Karpas-422 (cell line): ENCODE measurements at places on chromosomes 5 and 9. TPM values are rescaled to one million over a fixed set of nuclear protein-coding genes. Genes with fewer than 3 reads are reported as not detected.

DNA sequence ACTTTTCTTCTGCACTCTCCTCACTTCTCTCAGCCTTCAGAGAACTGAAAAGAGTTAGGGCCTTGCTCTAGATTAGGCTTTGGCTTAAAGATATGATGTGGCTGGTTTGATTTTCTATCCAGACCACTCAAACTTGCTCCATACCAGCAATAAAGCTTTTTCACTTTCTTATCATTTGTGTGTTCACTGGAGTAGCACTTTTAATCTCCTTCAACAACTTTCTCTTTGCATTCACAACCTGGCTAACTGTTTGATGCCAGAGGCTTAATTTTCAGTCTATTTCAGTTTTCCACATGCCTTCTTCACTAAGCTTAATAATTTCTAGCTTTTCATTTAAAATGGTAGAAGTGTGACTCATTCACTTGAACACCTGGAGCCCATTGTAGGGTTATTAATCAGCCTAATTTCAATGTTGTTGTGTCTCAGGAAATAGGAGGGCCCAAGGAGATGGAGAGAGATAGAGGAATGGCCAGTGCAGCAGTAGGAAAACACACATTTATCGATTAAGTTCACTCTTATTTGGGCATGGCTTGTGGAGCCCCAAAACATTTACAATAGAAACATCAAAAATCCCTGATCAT is 5.9 kb downstream of the ATPSCKMT start:
- H3K27ac ChIP-seq = no peak overlapping the region
- no peaks in the 10 kb centered on the region for H3K27me3 ChIP-seq
- peaks cover 9% of the 10 kb centered on the region for H3K4me1 ChIP-seq
- H3K4me3 ChIP-seq = no peak overlapping the region
- no peak for DNase-seq
- no peaks in the 10 kb centered on the region for H3K36me3 ChIP-seq

The PCDHB6 gene
- not detected in 2 replicates for total RNA-seq

GRCh38 chr5:119860463-119860862 is 231.1 kb downstream of the FAM170A start:
- no peaks in the 10 kb centered on the region for H3K27me3 ChIP-seq
- no peak for DNase-seq
- H3K4me1 ChIP-seq = no peaks in the 10 kb centered on the region
- no peak overlapping the region for H3K27ac ChIP-seq
- H3K4me3 ChIP-seq = no peak overlapping the region

DNA sequence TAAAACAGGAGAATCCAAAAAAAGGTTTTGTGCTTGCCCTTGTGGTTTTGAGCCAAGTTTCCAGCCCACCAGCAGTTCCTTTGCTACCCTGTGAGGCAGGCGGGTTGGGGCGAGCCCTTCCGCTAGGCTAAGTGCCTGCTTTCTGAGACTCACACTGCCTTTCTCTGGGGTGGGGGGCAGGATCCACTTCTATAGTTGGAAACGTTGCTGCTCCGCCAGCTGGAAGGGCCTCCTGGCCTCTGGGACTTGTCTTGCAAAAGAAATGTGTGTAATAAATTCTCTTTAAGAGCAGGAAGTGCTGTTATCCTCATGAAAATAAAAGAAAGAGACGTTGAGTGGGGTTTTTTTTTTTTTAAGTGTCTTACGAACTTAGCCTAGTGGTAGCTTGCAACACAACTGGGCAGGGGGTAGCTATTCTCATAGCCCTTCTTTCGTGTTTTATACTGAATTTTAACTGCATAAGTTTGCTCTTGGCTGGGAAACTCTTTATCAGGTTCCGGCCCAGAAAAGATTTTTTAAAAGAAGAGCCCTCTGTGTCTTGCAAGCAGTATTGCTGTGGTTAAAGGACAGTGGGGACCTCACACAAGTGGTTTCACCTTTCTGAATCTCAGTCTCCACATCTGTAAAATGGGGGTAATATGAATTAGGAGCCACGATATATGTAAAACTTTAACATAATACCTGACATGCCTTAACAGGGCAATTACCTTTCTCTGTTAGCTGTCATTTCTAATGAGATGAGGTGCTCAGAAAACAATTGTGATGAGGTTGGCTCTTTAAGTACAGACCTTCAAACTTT is 19.8 kb downstream of the JADE2 start:
- H3K4me3 ChIP-seq = peak overlapping the region; percentile 56
- no peaks in the 10 kb centered on the region for H3K27me3 ChIP-seq
- peaks cover 100% of the 10 kb centered on the region for H3K4me1 ChIP-seq
- H3K27ac ChIP-seq = peak overlapping the region; percentile 98

The SLC34A3 gene
- not detected in 2 replicates for total RNA-seq

The WDR31 gene
- 0.56 and 1.0 TPM in 2 replicates for total RNA-seq

GRCh38 chr9:116090030-116090770 is 63.4 kb upstream of the PAPPA start:
- H3K27me3 ChIP-seq = no peaks in the 10 kb centered on the region
- H3K27ac ChIP-seq = no peak overlapping the region
- DNase-seq = no peak
- H3K36me3 ChIP-seq = no peaks in the 10 kb centered on the region

The CMBL gene
- total RNA-seq = not detected in 2 replicates

The ARL14EPL gene
- not detected in 2 replicates for total RNA-seq

GRCh38 chr9:96418920-96419690 is 935 bp upstream of the ZNF367 start:
- peak overlapping the region; percentile 82 for H3K27ac ChIP-seq
- no peaks in the 10 kb centered on the region for H3K27me3 ChIP-seq
- H3K4me1 ChIP-seq = peaks cover 46% of the 10 kb centered on the region
- peak overlapping the region; percentile 99 for H3K4me3 ChIP-seq
- peak; percentile 92 for DNase-seq

- H3K27me3 ChIP-seq = no peaks in the 10 kb centered on the region
- no peak overlapping the region for H3K4me3 ChIP-seq
- H3K27ac ChIP-seq = no peak overlapping the region
- no peaks in the 10 kb centered on the region for H3K4me1 ChIP-seq
These were observed 76.6 kb upstream of the PAM start for GRCh38 chr5:102678267-102679058.

The SLC45A2 gene
- not detected in 2 replicates for total RNA-seq

DNA sequence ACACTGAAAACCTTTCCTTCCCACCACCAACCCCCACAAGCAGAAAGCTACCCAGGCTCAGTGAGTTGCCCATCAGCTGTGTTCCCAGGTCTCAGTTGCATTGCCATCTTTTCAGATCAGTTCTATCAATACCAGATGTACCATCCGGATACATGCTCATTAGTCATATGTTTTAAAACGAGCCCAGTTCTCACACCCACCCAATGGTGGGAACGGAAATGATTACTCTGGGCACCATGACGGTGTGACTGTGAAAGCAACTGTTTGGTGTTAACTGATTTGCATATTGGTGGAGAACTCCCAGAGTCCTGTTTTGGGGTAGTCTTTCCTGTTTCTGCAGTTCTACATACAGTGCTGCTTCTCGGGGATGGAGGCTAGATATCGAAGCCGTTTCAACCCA is 212.3 kb downstream of the TRIM36 start:
- no peak overlapping the region for H3K27ac ChIP-seq
- no peak overlapping the region for H3K4me3 ChIP-seq
- no peak for DNase-seq
- H3K4me1 ChIP-seq = peaks cover 30% of the 10 kb centered on the region

- peak overlapping the region; percentile 58 for H3K4me3 ChIP-seq
- H3K36me3 ChIP-seq = no peaks in the 10 kb centered on the region
- H3K4me1 ChIP-seq = peaks cover 100% of the 10 kb centered on the region
These were observed 53.2 kb downstream of the MEF2C start for GRCh38 chr5:88829775-88830174.

DNA sequence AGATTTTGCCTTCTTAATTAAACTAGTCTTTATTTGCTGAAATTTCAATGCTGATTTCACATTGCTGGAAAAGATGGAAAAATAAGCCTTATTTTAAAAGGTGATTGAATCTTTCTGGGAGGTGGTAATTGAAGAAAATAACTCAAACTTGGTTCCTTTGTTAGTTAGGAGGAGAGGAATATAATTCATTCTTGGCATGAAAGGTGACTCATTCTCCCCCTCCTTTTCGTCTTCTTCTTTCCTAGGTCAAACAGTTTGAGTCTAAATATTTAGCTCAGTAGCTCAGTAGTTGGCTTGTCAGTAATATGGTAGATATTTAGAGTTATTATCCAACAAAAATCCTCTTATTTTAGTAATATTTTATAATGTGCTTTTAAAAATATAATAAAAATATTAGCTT is 353.9 kb upstream of the MEF2C start:
- no peak for DNase-seq
- no peak overlapping the region for H3K27ac ChIP-seq
- no peak overlapping the region for H3K4me3 ChIP-seq
- H3K27me3 ChIP-seq = no peaks in the 10 kb centered on the region
- no peaks in the 10 kb centered on the region for H3K36me3 ChIP-seq
- H3K4me1 ChIP-seq = no peaks in the 10 kb centered on the region

- H3K4me3 ChIP-seq = no peak overlapping the region
- H3K36me3 ChIP-seq = no peaks in the 10 kb centered on the region
These were observed 16.2 kb downstream of the ARL15 start for GRCh38 chr5:54294097-54294667.

GRCh38 chr5:60576425-60576824 is 123.5 kb downstream of the DEPDC1B start:
- no peak overlapping the region for H3K27ac ChIP-seq
- no peak overlapping the region for H3K4me3 ChIP-seq
- H3K36me3 ChIP-seq = peaks cover 4% of the 10 kb centered on the region; the same call in 1 of the 2 replicates
- no peaks in the 10 kb centered on the region for H3K4me1 ChIP-seq
- DNase-seq = peak; percentile 49

DNA sequence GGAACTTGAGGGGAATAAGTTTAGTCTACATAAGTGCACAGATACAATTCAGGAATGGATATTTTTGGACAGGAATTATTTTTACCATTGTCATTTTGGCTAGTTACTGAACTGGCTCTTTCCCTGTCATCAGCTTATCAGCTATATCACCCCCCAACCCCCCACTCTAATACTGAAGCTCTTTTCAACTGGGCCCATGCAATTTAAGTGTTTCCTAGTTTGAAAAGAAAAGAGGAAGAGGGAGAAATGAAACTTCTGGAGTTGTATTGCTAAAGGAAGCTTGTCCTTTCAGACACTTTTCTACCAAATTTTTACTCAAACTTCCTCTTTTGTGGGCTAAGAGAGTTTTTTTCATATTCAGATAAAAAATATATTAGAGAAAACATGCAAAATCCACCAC is 18.5 kb upstream of the TIMD4 start:
- no peaks in the 10 kb centered on the region for H3K36me3 ChIP-seq
- H3K4me3 ChIP-seq = no peak overlapping the region
- H3K4me1 ChIP-seq = peaks cover 9% of the 10 kb centered on the region
- DNase-seq = no peak

- DNase-seq = no peak
- H3K4me3 ChIP-seq = no peak overlapping the region
- no peaks in the 10 kb centered on the region for H3K4me1 ChIP-seq
- no peak overlapping the region for H3K27ac ChIP-seq
- no peaks in the 10 kb centered on the region for H3K36me3 ChIP-seq
These were observed 51.3 kb upstream of the IRX4 start for GRCh38 chr5:1934056-1934394.

GRCh38 chr5:87541676-87542075 is 128.9 kb upstream of the CCNH start:
- H3K4me1 ChIP-seq = peaks cover 7% of the 10 kb centered on the region; the same call in 1 of the 2 replicates
- DNase-seq = no peak
- H3K36me3 ChIP-seq = no peaks in the 10 kb centered on the region
- no peak overlapping the region for H3K4me3 ChIP-seq
- no peak overlapping the region for H3K27ac ChIP-seq

- H3K4me1 ChIP-seq = peaks cover 21% of the 10 kb centered on the region
- no peak for DNase-seq
These were observed 1.2 kb downstream of the CCNH start for GRCh38 chr5:87411586-87411972.

The PLCXD3 gene
- not detected in 2 replicates for total RNA-seq

DNA sequence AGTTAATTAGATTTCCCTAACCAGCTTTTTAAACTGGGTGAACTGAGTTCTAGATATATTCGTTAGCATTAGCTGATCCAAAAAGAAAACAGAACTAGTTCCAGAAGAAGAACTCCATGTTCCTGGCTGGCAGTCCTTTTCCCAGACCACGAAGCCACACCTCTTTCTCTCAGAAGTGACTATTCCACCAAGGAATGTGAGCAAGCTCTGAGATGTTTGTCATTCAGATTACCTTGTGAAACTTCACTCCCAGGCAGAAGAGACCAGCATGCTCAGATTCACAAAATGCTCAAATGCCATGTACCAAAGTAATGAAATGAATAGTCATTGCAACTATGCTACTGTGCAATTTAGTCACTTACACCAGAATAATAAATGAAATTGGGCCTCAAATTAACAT is 4.4 kb upstream of the SSBP2 start:
- H3K27me3 ChIP-seq = peaks cover 6% of the 10 kb centered on the region; the same call in 1 of the 2 replicates
- H3K27ac ChIP-seq = no peak overlapping the region
- H3K4me1 ChIP-seq = peaks cover 14% of the 10 kb centered on the region
- H3K4me3 ChIP-seq = no peak overlapping the region
- no peak for DNase-seq

The CDX1 gene
- not detected in 2 replicates for total RNA-seq

DNA sequence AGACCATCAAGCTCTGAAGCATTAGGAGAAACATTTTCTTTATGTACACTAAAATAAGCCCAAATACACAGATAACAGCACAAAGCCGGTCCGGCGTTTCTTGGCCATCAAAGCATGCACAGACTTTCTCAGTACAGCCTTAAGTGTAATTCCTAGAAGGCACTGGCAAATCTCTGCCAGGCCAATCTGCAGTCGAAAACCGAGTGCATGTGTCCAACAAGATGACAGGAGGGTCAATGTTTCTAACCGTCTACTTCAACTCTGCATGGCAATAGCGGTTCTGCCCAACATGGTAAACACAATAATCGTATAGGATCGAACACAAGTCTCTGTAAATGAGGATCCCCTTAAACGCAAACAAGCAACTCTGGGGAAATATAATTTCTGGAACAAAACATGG is 1.1 kb downstream of the ARL15 start:
- no peak for DNase-seq
- H3K4me3 ChIP-seq = peak overlapping the region; percentile 79; the same call in 1 of the 2 replicates
- no peak overlapping the region for H3K27ac ChIP-seq
- peaks cover 22% of the 10 kb centered on the region for H3K4me1 ChIP-seq
- no peaks in the 10 kb centered on the region for H3K27me3 ChIP-seq
- no peaks in the 10 kb centered on the region for H3K36me3 ChIP-seq

GRCh38 chr5:172726966-172727365 is 44.0 kb downstream of the DUSP1 start:
- no peak overlapping the region for H3K27ac ChIP-seq
- no peak overlapping the region for H3K4me3 ChIP-seq
- H3K27me3 ChIP-seq = no peaks in the 10 kb centered on the region
- DNase-seq = no peak

- no peaks in the 10 kb centered on the region for H3K27me3 ChIP-seq
- DNase-seq = no peak
- H3K4me3 ChIP-seq = no peak overlapping the region
- H3K4me1 ChIP-seq = no peaks in the 10 kb centered on the region
These were observed 460.4 kb upstream of the RORB start for GRCh38 chr9:74036549-74037231.

GRCh38 chr5:151637676-151638075 is 46.5 kb upstream of the FAT2 start:
- H3K27me3 ChIP-seq = no peaks in the 10 kb centered on the region
- H3K4me1 ChIP-seq = no peaks in the 10 kb centered on the region
- H3K36me3 ChIP-seq = no peaks in the 10 kb centered on the region
- no peak for DNase-seq
- no peak overlapping the region for H3K27ac ChIP-seq

The TRUB2 gene
- total RNA-seq = 20.8 and 28.2 TPM in 2 replicates
